Stimulated activated CD8-positive, alpha-beta memory T cell treated with anti-CD3 and anti-CD28 coated beads, Interleukin-4, amount 100 ng/mL, for 1 hour (primary cell): ENCODE measurements at places on chromosomes 6 and 20.

GRCh38 chr6:124040655-124041054, 237.0 kb downstream of the NKAIN2 start:
- no peak for DNase-seq

DNA sequence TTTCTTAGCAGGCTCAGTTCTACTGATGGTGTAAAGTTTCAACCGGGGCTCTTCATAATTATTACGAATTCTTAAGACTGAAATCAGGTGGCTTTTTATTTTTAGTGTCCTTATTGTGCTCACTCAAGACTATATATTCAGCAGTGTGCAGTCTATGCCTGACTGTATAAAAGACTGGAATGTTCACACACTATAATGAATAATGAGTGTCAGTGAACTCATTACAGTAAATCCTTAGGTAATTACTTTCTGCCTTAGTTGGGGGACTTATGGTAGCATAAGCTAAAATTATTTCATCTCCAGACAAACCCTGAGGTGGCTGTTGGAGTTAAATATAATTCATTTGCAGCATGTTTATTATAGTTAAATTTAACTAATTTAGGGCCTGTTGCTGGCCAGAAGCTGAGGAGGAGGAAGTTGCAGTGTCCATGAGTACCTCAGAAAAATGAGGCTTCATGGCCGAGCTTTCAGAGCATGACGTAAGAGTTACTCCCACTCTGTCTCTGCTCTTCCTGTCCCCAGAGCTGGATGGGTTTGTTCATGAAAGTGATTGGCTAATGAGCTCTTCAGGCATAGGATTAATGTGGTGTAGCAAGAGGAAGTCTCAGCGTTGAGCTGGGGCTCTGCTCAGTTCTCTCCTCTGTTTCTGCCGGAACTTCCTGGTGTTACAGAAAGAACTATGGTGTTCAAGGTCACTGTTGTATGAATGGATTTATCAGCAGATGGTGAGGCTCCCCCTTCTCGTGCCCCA, 335.7 kb downstream of the NRN1 start:
- no peak for DNase-seq

- no peak for DNase-seq
Measured at GRCh38 chr20:61694682-61695081, 371.0 kb downstream of the TAF4 start.

GRCh38 chr20:53900380-53900999, 169.9 kb downstream of the BCAS1 start:
- no peak for DNase-seq

DNA sequence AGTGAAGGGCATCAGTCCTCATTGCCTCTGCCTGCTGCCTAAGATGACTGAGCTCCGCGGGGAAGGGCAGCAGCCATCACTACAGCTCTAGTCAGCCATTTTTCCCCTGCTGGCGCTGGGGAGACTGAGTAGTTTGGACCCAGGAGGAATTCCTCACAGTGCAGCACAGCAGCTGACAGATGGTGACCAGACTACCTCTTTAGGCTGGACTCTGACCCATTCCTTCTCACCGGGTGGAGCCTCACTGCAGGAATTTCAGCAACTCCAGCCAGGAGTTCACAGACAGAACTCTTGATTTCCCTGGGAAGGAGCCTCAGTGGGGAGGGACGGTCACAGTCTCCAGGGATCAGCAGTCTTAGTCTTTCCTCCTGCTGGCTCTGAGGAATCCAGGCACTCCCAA, 492.0 kb upstream of the MMS22L start:
- no peak for DNase-seq

DNA sequence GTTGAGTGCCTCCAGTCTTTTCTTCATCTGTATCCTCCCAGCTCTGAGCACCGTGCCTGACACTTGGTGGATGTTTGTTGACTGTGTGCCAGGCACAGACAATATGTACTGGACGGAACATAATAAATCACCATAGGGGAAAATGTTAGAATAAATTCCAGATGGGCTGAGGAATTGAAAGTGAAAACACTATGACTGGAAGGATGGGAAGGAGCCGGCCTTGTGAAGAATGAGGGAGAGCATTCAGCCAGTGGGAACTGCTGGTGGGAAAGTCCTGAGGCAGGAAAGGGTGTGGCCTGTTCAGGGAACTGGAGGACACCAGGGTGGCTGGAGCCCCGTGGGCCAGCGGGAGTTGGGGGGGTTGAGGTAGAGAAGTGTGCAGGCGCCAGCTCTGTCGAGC, 75.4 kb downstream of the MTHFD1L start:
- DNase-seq: no peak

DNA sequence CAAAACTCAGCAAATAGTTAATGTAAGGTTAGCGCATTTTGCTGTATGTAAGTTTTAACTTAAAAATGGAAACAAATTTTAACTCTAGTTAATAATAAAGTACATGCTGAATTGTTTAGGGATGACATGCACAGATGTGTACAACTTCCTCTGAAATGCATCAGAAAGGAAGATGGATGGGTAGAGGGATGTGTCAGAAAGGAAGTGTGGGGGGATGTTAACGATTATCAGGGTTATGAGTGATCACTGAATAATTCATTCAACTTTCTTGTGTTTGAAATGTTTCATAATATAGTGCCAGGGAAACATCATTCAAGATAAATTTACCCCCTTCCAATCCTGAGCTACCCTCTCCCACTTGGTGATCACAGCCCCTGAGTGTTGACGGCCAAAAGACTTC, 87.6 kb downstream of the FOXA2 start:
- no peak for DNase-seq

GRCh38 chr20:7392542-7393206, 547.6 kb downstream of the HAO1 start:
- DNase-seq: no peak

- no peak for DNase-seq
Measured at GRCh38 chr6:56869346-56869745, 85.6 kb upstream of the BEND6 start.

DNA sequence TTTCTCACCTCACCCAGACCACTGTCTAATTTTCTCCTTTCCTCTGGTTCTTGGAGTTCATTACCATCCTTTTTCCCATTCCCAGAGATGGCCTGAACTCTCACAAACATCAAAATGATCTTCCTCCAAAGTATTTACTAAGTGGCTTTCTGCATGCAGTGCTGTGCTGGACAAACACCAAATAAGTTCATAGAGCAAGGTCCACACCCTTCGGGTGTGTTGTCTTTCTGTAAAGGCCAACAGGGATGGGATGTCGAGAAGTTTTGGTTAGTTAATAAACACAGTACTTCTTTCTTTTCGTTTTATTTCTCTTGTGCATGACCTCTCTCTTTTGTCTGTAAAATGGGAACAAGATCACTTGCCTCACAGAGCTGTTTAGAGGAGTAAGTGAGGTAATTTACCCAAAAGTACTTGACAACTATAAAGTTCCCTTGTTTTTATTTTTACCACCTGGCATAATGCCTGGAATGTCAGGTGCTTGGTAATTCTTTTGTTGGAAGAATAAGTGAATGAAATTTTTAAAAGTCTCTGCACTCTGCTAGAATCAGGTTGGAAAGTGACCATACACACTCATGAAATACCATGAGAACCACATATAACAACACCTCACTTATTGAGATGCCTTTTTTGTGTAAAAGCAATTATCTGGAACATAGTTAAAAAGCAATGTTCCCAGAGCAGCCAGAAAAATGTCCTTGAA, 22.8 kb upstream of the CCN6 start:
- no peak for DNase-seq

- DNase-seq: no peak
Measured at GRCh38 chr6:15441215-15441868, 195.5 kb downstream of the JARID2 start.

DNA sequence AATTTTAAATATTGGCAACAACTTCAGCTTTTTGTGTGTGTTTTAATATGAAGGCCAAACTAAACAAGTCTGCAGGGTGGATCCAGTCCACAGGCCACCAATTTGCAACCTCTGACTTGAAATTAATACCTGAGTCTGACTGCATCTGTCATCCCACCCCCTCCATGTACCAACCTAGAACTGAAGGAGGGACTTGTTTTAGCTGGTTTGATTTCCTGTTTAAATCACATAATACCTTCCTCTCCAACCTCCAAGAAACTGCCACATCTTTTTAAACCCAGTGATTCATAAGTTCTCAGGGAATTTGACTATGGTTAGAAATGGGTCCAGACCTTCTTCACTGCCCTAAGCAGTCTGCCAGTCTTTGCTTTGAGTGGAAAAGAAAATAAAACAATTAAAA, 21.6 kb downstream of the RNF8 start:
- DNase-seq: no peak

- DNase-seq: no peak
Measured at GRCh38 chr6:12335131-12335527, 45.0 kb downstream of the EDN1 start.

DNA sequence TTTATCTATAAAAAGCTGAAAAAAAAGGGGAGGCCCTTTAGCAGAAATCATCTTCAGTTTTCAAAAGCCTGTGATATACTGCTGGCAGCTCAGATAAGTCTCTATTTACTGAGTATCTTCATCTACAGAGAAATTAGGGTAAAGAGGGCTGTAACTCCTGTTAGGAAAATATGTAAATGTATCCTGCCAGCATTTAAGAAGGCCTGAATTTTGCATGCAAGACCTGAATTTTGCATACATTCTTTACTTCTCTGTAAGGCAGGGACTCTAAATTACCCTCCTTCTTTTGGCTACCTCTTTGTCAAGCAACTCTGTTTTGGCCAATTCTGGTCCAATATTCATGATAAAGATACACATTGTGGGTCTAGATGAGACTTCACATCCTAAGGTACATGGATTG, 150.6 kb upstream of the SPACA1 start:
- no peak for DNase-seq

DNA sequence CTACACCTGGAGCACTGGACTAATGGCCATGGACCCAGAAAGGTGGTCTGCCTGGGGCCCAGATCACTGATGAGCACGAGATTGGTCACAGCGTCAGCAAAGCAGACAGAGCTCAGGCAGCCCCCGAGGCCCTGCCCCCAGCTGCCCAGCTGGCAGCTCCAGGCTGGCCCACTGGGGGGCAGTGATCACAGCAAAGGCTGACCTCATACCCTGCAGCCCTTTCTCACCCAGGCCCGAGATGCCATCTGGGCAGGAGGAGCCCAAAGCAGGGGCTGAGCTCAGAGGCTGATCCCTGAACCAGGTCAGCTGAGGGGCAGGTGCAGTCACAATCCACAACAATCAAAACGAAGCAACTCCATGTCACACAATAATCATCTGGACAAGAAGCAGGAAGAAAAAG, 4.1 kb downstream of the MAP1LC3A start:
- no peak for DNase-seq

GRCh38 chr6:132392270-132392646, 9.0 kb downstream of the MOXD1 start:
- no peak for DNase-seq

DNA sequence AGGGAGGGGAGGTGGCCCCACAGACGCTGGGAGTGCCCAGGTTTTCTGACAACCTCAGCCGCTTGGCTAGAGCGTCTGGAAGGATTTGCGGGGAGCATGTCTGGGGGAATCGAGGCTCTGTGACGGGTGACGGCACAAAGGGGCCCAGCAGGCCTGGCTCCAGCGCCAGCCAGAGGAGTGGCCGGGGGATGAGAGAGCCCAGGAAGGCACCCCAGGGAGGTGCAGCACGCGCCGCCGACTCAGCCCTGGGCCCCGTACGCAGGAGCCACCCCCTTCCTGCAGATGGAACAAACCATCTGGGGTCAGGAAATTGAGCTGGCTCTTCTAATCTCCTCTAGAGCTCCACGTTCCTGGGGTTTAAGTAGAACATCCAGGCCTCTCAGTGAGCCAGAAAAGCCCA, 5.9 kb upstream of the SLCO4A1 start:
- DNase-seq: no peak

GRCh38 chr6:168100803-168101589, 22.0 kb upstream of the FRMD1 start:
- no peak for DNase-seq

DNA sequence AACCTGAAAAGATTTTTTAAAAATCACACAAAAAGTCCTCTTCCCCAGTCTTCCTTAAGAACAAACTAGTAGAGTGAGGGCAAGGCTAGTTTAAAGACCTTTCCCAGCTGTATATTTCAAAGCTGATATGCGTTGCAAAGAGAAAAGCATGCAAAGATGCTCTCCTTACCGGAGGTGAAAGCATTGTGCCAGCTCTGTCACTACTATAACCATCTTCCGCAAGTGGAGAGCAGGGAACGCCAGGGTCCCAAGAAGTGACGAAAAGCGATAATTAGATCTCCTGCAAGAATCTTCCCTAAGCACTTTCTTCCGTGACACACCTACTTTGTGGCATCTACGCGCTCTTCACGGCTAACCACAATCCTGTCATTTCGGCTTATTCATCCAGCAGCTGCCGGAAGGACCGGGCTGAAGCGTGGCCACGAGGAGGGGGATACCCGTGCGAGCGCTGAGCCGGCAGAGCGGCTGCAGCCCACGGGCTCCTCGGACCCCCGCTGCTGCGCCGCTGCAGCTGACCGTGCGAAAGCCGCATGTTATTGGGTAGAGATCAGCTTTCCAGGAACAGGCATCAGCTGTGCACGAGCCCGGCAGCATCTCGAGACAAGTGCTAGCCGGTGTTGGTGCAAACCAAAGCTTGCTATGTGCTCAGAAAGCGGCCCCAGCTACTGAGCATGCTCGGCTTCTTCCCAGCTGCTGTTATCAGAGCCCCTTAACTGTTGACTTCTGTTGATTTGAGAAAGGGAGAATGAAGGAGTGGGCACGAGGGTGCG, 57.2 kb upstream of the ARHGAP18 start:
- DNase-seq: no peak

GRCh38 chr6:26195924-26196845, 109.0 kb downstream of the HFE start:
- DNase-seq: no peak

DNA sequence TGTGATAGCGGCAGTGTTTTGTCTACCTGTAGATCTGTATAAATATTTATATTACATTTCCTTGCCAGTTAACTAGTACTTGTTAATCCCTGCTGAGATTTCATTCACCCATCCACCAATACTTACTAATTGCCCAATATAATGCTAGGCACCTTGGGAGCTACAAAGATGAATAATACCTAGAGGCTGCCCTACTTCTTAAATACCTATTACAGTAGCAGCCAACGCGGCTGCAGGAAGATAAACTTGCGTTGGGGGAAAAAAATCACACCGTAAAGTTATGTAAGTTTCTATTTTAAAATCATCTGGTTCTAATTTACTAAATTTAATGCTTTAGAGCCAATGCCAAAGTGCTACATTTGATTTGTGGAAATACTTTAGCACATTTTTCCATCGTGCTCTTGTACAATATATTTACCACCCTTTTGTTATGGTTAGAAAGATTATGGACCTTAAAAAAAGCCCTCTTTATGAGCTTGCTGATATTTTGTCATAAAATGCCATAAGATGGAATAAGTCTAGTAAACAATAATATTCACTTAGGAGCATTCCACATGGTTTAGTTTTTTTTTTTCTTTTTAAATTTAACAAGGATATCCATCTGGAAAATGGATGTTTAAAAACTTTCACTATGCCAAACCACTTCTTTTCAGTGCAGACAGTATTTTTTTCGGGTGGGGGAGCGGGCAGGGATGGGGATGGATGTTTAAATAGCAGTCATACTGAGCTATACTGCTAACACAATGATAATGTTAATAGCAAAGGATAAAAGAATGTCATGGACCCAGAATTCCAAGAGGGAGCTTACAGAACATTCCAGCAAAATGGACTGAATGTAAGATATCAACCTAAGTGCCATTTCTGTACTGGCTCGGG, 13.2 kb upstream of the NEDD9 start:
- no peak for DNase-seq
